Activated effector memory CD4-positive, alpha-beta T cell treated with Interleukin-2 at 50 U/mL for 16 hours (primary cell): ENCODE measurements at places on chromosomes 2 and 18.

DNA sequence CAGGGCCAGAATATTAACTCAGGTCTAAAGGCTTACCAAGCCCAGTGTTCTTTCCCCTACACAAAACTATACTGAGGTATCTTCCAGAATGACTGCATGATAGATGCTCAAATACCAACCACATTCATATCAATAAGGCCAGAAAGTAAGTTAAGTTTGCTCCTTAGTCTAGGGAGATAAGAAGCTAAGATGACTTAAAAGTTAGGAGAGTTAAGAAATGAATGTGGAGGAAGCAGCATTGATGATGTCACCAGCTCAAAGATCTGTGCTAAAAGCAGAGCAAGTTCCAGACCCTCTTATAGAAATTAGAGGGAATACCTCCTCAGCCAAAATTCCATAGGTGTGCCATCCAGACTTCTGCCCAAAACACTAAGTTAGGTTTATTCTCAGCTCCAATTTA is 6.1 kb downstream of the PPP4R1 start:
- no peak for DNase-seq

DNA sequence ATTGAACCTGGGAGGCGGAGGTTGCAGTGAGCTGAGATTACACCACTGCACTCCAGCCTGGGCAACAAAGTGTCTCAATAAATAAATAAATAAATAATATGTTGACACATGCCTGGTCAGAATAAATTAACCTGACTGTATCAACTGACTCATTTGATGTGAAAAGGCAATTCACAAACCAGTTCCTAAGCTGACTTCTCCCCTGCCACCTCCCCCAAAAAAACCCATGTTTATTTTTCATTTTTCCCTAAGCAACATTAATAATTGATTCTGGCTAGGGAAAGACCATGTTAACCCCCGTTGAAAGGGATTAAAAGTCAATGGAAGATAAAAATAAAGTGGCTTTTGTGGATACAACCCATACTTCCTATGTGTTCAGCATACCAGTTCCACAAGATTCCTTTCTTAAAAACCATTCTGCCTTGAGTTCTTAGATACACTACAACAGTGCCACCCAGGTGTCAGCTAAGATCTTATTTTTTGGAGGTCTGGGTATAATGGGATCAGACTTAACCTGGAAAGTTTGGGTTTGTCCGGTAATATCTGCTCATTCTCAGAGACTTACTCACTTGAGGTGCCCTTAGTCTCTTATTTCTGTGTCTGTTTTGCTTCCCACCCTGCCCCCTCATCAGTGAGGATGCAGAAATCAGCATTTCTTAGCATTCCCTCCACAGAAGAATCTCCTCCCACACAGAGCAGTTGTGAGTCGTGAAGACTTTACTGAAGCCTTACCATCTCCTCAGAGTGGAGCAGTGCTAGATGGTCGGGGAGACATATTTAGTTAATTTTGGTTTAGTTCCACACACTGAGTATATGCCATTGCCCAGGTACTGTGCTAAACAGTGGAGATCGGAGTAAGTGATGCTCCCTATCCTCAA is 10.1 kb upstream of the MCFD2 start:
- DNase-seq, result no peak

GRCh38 chr2:26811261-26811660 is 25.4 kb downstream of the CENPA start:
- no peak for DNase-seq

DNA sequence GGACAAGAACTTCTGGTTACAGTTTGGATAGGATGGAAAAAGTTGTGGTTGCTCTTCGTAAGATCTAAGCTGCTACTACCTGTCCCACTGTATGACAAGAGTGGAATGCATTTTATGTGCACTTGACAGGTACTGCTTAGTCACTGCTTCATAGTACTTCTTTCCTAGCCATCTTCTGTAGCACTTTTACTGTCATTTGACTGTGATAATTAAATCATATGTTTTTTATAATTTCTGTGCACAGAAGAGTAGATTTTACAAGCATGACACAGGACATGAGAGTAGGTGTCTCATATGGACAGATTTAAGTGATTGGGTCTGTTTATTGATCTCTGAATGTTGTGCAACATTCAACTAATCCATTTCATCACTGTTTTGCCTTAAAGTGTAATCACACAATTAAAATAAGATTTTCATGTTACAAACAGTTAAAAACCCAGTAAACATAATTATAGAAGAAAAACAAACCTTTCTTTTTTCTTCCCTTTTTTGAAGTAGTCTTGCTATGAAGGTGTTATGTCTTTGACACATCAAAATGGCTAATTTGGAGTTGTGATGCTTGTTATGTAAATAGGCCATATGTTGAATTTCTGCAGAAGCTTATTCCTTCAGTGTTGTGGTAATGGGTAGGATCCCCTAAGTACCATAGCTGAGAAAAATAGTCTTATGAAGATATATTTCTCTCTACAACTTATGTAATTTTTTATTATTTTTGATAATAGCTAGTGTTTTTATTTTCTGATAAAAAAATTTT is 3.0 kb downstream of the SPATS2L start:
- DNase-seq, result no peak

GRCh38 chr2:57941816-57942215 is 104.8 kb upstream of the VRK2 start:
- no peak for DNase-seq

GRCh38 chr2:120271711-120272379 is 19.2 kb downstream of the RALB start:
- DNase-seq, result no peak

GRCh38 chr2:119263656-119264055 is 40.0 kb downstream of the STEAP3 start:
- no peak for DNase-seq

GRCh38 chr2:44974064-44974715 is 32.7 kb downstream of the SIX3 start:
- DNase-seq, result no peak

DNA sequence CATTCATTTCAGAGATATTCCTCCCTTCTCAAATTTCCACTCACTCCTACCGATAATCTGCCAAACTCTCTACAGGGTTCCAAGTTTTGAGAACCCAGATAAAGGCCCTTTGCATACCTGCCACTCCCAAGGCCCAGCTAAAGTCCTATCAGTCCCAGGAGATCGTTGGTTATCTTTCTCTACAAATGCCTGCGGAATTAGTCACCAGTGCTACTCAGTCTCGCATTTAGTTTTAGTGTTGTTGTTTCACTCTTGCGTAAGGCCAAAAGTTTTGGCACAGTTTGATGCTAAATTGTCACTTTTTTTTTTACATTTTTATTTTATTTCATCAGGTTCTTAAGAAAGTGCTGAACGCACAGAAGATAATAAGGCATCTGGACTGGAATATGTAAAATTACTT is 29.2 kb upstream of the SETBP1 start:
- no peak for DNase-seq

GRCh38 chr18:79680100-79680879 is 687 bp downstream of the CTDP1 start:
- peak; percentile 10 for DNase-seq
